Foreskin fibroblast (primary cell): ENCODE measurements at places on chromosomes 5 and 9.

DNA sequence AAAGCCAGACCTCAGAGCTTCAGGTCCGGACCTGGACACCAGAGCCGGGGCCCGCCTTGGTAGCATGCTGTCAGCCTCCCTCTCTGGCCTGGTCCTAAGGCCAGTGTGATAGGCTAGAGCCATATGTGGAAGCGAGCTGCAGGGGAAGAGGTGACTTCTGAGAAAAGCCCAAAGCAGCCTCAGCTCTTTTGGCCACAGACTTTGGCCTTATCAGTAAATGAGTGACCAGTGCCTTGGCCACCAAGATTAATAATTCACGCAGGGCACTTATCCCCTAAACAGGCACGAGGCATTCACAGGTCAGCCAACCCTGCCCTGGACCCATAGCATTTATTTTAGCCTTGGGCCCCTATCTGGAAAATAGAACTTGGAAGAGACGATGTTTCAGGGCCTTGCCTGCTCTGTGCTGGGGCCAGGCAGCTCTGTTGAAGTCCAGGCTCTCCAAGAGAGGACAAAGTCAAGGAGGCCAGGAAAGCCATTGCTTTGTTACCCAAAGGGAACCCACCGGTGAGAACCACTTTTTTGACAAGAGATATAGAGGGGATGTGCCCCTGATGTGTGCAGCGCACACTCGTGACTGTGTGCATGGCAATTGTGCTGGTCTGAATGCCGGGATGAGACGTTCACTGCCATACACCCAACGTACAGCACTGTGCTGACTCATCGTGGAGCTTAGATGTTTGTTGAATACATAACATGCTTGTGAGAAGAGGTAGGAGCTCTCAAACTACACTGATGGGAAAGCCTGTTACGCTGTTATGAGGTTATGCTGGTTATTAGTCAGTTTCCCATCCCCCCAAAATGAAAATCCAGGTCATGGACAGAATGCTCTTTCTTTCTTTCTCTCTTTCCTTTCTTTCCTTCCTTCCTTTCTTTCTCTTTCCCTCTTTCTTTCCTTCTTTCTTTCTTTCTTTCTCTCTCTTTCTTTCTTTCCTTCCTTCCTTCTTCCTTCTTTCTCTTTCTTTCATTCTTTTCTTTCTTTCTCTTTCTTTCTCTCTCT lies 5.0 kb upstream of the SLC34A1 start:
- peak; percentile 45 for DNase-seq

- no peak for DNase-seq
These were observed 41.5 kb downstream of the WNK2 start for GRCh38 chr9:93225417-93225816.

GRCh38 chr5:96844481-96844990 lies 31.8 kb upstream of the ERAP2 start:
- peak; percentile 79 for DNase-seq

DNA sequence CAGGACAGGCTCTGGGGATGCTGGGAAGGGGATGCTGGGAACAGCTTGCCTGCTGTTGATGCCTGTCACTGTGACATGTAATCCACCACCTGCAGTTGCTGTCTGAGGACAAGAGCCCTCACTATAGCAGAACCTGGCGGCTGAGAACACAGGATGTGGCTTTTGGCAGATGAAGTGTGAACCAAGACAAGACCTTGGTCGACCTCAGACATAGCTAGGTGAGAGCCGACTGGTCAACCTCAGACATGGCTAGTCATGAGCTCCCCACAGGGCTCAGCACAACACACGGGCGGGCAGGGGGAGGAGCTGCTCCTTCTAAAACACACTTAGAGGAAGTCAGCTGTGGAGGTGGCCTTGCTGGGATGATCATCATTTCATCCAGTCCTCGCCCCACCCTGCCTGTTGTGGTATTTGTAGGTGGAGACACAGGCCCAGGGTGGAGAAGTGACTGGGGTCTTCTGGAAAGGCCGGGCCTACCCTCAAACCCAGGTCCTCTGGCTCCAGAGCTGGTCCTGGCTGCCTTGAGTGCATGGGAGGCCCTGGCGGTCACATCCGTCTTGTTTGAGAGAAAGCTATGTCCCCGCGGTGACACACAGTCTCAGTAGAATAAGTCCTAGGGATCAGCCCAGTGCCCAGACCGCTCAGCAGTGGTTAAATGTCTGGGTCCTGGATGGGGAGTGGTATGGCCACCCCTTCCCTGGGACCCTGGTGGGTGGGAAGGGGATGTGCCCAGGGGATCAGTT lies 6.1 kb downstream of the SUSD3 start:
- no peak for DNase-seq
